Activated T-cell treated with anti-CD3 and anti-CD28 coated beads, Interleukin-2, amount 50 U/mL, for 72 hours (primary cell): ENCODE measurements at places on chromosomes 6 and 20. TPM values are rescaled to one million over a fixed set of nuclear protein-coding genes. Genes with fewer than 3 reads are reported as not detected.

- no peak for DNase-seq
Measured at GRCh38 chr6:34128045-34128444, 17.8 kb downstream of the GRM4 start.

DNA sequence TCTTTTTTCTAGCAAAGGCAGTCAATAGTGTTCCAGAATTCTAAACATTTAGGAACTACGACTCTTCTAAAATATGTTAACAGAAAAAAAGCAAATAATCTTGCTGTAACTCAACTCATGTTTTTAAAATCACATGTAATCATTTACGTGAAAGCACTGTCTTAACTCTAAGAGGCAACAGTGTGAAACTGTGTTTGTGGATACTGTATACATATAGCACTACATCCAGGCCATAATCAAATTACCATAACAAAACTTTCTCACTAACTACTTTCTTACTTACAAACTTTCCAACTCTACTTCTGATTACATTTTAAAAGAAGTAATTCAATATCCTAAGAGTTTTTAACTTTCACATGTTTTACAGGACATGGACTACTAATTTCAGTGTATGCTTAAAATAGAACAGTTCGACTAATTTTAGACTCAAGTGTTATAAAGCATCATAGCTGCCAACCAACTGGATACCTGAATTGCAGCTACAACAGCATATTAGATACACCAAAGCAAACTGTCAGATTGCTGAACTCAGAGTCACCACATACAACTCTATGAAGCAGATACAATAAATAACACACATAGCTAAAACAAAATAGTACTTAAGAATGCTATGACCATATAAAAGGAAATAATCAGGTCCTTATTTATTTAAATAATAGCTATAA, 121.6 kb upstream of the BEND6 start:
- no peak for DNase-seq

Gene PTCHD4
- total RNA-seq, result not detected

Gene MCM8
- 39.2 TPM for total RNA-seq

GRCh38 chr6:31474871-31475286, 23.1 kb upstream of the MICB start:
- DNase-seq, result no peak

GRCh38 chr20:35226884-35227681, 593 bp downstream of the MMP24 start:
- peak; percentile 62 for DNase-seq

- DNase-seq, result no peak
Measured at GRCh38 chr6:1096967-1097765, 214.7 kb upstream of the FOXQ1 start.

DNA sequence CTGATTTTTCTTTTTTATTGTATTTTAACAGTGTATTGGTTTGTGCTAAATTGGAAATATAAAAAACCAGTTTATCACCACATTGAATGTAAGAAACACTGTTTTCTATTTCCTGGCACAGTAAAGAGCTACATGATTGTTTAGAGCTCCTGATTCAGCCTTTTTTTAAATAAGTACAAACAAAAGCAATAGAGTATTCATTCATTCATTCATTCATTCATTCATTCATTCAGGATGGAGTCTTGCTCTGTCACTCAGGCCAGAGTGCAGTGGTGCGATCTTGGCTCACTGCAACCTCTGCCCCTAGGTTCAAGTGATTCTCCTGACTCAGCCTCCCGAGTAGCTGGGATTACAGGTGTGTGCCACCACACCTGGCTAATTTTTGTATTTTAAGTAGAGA, 96.8 kb upstream of the SCGN start:
- DNase-seq, result no peak

GRCh38 chr6:9025228-9025627, 589.9 kb upstream of the SLC35B3 start:
- no peak for DNase-seq

DNA sequence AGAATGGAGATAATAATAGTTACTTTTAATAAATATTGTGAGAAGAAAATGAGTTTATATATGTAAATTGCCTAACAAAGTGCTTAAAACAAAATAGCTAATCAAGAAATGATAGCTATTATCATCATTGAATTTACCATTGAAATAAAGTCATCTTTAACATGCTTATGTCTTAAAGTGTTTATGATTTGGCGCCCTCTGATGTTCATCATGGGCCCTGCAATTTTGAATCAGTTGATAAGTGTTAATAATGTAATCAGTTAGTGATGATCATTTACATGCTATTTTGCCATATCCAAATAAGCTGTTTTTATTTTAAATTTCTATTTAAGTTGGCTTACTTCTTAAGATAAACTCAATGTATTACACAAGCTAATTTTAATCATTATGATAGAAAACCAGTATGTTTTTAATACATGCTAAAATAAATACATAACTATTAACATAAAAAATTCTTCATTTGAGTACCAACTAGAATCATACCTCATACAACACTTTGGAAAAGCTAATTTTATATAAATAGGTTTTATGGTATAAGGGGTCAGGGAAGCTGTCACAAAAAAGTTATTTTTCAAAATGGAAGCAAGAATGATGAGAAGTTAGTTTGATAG, 39.2 kb upstream of the TPD52L1 start:
- DNase-seq, result peak; percentile 18

- no peak for DNase-seq
Measured at GRCh38 chr6:14804785-14805210, 441.1 kb upstream of the JARID2 start.

GRCh38 chr6:41813469-41813868, 26.0 kb downstream of the TOMM6 start:
- DNase-seq, result no peak

Gene CRISP3
- not detected for total RNA-seq

DNA sequence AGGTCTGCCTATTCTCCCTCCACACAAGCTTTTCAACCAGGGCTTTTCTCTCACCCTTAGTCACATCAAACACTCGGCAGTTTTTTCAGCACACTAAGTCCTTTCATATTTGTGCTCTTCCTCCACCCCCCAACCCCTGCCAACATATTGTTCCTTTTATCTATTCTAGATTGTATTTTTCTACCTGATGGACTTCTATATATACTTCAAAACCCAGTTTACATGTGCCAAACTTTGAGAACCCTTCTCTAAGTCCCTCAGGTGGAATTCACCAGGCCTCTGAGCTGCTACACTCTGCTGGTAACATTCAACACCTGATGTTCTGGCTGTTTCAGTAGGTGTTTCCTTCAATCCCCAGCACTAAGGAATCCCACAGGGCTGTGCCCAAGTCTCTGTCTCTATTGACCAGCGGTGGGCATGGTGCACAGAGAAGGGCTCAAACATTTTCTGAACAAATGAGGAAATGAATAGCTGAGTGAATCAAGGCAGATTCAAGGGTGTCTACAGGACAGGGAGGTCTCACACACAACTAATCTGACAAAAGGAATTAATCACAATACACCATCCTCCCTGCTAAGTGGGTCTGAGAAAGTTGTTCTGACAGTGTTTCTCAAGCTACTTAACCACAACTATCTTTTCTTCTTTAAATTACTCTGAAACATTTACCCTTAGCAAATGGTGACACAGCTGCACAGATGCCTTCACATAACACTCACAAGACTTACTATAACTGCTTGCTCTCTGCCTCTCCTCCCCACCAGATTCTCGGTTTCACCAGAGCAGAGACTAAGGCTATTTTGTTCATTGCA, 166.5 kb downstream of the TSHZ2 start:
- peak; percentile 33 for DNase-seq

Gene MAPK13
- 68.2 TPM for total RNA-seq

Gene CRISP2
- not detected for total RNA-seq

DNA sequence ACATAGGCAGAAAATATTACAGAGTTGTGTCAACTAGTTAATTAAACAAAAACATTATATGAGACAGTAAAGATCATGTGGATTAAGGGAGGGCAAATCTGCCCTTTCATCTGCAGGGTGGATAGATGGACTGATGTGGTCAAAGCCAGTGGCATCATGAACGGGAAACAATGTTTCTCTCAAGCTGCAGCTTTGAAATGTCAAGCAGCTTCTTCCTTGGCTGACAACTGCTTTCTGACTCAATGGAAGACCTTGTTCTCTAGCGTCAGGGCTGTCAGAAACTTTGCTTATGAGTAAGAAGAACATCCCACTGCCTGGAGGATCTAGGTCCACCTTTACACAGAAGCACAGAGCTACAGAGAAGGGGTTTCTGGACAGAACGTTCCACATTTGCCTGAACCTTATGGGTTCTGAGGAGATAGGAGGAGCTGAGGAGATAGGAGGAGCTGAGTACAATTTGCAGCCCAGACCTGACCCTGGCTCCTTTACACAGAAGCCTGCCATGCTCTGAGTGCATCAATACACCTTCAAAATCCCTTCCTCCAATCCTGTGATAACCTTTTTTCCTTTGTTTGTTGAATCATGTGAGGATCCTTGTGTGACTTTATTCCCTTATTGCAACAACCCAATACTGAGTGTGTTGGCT, 6.1 kb downstream of the CST5 start:
- peak; percentile 13 for DNase-seq

- no peak for DNase-seq
Measured at GRCh38 chr6:108940741-108941140, 92.5 kb downstream of the ARMC2 start.

Gene ANKRD66
- not detected for total RNA-seq

Gene HLA-C
- 781 TPM for total RNA-seq

DNA sequence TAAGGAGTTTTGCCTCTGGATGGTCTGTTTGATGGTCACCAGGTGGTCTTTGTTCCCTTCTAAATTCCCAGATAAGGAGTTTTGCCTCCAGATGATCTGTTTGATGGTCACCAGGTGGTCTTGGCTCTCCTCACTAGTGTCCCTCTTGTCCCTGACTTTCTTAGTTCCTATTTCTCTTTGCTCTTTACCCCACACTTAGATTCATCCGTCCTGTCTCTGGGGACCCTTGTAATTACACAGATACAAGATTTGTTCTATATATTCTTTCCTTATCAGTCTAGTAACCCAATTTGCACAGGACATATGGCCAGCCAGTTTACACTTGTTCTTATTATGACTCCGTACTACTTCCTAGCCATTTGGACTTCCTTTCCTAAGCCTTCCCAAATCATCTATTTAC, 84.0 kb upstream of the B3GAT2 start:
- DNase-seq, result no peak

Gene THEMIS
- total RNA-seq, result 13.4 TPM

Gene SLC22A16
- not detected for total RNA-seq

DNA sequence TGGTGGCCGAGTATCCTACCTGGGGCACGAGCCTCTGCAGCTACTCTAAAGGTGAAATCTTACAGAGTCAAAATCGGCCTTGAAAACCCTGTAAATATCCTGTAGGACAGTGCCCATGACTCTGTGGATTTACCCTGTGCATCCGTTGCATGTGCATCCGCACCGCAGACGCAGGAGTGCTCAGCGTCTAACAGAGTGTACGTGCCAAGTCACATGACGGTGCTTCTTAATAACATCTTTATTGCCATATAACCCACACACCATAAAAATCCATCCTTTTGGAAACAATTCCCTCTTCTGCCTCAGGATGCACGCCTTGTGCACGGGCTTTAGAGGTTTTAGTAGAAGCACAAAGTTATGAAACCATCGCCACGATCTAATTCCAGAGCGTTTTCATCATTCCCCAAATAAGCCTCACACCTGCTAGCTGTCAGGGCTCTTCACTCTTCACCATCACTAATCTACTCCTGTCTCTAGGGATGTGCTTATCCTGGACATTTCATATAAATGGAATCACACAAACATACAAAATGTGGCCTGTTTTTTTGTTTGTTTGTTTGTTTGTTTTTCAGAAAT, 384.5 kb upstream of the SULF2 start:
- no peak for DNase-seq

GRCh38 chr6:2546901-2547300, 203.8 kb downstream of the MYLK4 start:
- DNase-seq, result no peak

- no peak for DNase-seq
Measured at GRCh38 chr20:13006825-13007224, 1.9 kb upstream of the SPTLC3 start.

DNA sequence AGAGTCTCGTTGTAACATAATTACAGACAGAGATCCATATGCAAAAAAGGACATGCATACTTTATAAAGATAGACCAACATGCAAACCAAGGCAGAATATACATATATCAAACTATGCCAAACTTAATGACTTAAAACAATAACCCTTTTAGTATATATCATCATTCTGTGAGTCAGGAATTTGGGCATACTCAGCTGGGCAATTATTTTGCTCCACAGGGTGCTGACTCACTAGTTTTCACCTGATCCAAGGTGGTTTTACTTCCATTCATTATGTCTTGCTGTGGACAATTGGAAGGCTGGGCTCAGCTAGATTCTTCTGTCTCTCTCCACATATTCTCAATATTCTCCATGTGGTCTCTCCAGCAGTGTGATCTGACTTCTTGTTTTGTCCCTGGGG, 41.2 kb upstream of the RNF146 start:
- DNase-seq, result no peak
